D721Med (cell line): ENCODE measurements at places on chromosomes 12 and 14.

GRCh38 chr14:92693998-92694795, 54.2 kb downstream of the LGMN start:
- no peak for DNase-seq

DNA sequence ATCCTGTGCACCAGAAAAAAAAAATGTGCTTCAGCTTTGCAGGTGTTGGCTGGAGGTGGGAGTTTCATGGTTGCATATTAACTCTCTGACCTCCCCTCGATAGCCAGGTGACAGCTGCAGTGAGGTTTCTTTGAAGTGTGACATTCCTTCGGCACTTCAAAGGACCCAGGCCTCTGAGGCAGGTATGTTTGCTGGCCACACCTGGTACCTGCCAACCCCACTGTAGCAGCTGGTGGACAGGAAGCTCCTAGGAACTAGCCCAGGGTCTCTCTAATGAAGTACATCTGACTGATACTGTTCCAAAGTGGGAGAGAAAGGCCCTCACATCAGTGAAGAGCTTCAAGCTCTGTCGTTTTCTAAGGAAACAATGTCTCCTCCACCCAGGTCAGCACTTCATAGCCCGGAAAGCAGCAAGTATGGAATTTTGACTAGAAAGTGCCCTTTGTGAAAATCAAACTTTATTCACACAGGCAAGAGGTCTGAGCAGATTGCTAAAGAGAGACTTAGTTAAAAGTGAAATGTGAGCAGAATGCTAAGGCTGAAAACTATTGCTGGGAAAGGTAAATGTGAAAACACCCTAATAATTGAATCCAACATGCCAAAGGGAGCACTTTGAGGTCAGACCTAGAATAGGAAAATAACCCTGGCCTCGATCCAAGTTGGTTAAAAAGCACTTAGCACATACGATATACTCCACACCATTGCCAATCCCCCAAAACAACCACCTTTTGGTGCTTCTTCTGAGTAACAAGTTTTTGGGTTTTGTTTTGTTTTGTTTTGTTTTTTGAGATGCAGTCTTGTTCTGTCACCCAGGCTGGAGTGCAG, 71.3 kb downstream of the PHLDA1 start:
- no peak for DNase-seq

GRCh38 chr14:50977863-50978528, 33.7 kb upstream of the PYGL start:
- DNase-seq, result no peak

- no peak for DNase-seq
Observed at GRCh38 chr12:11719678-11720099, 70.2 kb downstream of the ETV6 start.

- no peak for DNase-seq
Observed at GRCh38 chr12:65022421-65022820, 98.7 kb downstream of the WIF1 start.

DNA sequence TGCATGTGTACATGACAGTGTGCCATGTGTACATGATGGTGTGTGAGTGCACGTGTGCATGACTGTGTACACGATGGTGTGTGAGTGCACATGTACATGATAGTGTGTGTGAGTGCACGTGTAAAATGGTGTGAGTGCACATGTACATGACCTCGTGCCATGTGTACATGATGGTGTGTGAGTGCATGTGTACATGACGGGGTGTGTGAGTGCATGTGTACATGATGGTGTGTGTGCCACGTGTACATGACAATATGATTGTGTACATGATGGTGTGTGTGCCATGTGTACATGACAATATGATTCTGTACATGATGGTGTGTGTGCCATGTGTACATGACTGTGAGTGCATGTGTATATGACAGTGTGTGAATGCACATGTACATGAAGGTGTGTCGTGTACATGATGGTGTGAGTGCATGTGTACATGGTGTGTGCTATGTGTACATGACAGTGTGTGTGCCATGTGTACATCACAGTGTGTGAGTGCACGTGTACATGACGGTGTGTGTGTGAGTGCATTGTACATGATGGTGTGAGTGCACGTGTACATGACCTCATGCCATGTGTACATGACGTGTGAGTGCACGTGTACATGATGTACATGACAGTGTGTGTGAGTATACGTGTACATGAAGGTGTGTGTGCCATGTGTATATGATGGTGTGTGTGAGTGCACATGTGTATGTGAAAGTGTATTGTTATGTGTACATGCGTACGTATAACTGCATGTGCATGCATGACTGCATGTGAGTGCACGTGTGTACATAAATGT, 46.3 kb downstream of the FBRSL1 start:
- no peak for DNase-seq

- DNase-seq, result no peak
Observed at GRCh38 chr14:21537090-21537424, 10.9 kb upstream of the SALL2 start.

DNA sequence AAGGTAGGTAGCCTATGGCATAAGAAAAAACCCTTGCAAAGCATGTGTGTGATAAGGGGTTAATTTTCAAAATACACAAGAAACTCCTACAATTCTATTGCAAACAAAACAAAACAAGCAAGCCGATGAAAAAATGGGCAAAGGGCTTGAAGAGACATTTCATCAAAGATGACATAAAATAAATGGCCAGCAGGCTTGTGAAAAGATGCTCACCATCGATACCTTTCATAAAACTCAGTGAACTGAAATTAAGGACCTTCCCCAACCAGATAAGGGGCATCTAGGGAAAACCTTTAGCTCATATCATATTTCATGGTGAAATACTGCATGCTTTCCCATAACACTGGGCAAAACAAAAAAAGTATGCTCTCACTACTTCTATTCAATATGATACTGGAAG, 131.2 kb downstream of the PPM1H start:
- DNase-seq, result no peak
